ENCODE measurements at places on chromosomes 11 and 22.
A peak's percentile ranks its signal among the peaks of the same experiment; 100 is the strongest.

- no peak for DNase-seq
These were observed 31.2 kb upstream of the SNX19 start for GRCh38 chr11:130947481-130947880.

DNA sequence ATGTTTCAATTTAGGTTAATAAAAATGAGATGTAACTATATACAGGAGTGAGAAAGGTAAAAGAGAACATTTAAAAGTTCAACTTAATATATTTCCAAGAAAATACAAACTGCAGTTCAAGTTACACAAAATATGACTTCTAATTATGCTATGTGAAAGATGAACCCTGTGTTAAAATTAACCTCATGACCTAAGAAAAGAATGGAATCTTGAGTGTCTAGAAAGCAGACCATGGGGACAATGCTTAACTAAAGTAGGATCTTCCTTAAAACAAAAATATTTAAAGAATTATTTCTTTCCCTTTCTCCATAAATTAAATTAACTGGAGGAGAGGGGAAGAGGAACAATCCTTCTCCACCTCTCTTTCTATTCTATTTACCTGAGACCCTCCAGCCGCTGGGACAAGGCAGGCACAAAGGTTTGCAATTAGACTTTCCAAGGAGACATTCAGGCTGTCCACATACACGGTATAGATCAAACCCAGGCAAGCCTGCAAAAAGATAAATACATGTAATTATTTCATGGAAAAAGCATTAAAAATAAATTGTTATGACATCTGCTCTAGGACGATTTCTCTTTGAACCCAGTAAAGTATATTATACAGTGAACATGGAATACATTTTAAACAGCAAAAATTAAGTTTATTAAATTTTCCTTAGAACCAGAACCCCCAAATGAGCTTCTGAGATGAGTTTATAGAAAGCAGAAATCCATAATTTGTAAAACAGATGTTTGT, 264.5 kb downstream of the SBF2 start:
- no peak for DNase-seq

GRCh38 chr22:45552017-45552411, 49.3 kb downstream of the FBLN1 start:
- DNase-seq: no peak

GRCh38 chr22:46996595-46997310, 234.3 kb downstream of the TBC1D22A start:
- DNase-seq: no peak

GRCh38 chr11:60927600-60927999, 3.3 kb downstream of the TMEM132A start:
- no peak for DNase-seq

GRCh38 chr22:40602231-40602630, 34.3 kb downstream of the MRTFA start:
- no peak for DNase-seq

GRCh38 chr22:49011769-49012648, 815.7 kb downstream of the BRD1 start:
- DNase-seq: no peak

DNA sequence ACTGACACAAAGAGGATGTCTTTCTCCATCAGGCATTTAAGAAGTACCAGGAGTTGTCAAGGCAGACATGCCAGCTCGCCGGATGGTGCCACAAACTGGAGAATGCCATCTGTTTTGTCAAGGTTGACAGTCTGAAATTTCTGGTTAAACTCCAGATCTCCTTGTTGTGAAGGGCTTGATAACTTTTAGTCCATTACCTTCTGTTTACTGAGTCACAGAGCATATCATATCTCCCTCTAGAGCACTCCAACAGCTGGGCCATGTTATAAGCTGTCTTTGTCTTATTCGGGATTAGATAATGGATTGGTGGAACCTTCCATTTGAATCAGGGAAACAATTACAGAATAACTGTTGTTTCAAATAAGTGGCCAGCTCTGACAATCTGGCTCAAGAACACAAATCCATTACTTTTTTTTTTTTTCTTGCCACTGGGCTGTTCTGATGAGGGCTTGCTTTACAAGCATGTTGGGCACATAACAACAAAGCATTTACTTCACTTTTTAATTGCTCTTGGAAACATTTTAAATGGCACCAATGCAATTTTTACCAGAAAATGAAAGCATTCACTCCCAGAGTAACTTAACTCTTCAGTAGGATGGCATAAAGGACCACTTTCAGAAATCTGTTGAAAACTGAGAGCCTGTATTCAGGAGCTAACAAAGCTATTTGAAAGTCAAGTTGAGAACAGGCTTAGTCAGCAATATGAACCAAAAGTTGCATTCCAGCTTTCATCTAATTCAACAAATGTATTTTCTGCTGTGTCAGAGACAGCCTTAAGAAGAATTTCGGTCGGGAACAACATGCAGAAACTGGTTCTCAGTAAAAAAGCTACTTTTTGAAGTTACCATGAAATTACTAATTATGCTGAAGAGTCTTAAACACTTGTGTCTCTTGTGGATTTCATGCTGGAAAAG, 227.6 kb upstream of the PITPNB start:
- peak; percentile 34 for DNase-seq

- DNase-seq: peak; percentile 79
These were observed 113.8 kb downstream of the RBFOX2 start for GRCh38 chr22:35914665-35915476.

DNA sequence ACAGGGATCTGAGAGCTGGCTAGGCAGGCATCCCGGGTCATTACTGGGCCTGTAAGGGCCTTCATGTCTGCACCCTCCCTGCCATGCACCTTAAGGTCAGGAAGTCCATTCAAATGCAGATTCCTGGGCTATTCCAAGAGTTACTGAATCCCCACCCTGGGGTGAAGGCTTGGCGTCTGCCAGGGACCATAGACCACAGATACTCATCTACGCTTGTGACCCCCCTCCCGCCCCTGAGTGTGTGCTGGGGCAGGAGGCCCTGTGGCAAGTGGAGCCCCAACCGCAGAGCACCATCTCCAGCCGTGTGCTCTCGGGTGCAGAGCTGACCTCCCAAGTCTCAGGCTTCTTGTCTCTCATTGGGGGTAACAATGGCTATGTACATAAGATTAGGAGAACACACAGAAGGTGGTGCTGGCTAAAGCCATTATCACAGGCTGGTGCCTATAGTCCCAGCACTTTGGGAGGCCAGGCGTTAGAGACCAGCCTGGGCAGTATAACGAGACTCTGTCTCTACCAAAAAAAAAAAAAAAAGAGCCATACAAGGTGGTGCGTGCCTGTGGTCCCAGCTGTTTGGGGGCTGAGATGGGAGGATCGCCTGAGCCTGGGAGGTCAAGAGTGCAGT, 19.1 kb upstream of the KCNQ1OT1 start:
- DNase-seq: no peak

- DNase-seq: no peak
These were observed 16.4 kb upstream of the FCHSD2 start for GRCh38 chr11:73158356-73159051.

GRCh38 chr22:24247011-24247507, 2.2 kb upstream of the GGT5 start:
- no peak for DNase-seq

DNA sequence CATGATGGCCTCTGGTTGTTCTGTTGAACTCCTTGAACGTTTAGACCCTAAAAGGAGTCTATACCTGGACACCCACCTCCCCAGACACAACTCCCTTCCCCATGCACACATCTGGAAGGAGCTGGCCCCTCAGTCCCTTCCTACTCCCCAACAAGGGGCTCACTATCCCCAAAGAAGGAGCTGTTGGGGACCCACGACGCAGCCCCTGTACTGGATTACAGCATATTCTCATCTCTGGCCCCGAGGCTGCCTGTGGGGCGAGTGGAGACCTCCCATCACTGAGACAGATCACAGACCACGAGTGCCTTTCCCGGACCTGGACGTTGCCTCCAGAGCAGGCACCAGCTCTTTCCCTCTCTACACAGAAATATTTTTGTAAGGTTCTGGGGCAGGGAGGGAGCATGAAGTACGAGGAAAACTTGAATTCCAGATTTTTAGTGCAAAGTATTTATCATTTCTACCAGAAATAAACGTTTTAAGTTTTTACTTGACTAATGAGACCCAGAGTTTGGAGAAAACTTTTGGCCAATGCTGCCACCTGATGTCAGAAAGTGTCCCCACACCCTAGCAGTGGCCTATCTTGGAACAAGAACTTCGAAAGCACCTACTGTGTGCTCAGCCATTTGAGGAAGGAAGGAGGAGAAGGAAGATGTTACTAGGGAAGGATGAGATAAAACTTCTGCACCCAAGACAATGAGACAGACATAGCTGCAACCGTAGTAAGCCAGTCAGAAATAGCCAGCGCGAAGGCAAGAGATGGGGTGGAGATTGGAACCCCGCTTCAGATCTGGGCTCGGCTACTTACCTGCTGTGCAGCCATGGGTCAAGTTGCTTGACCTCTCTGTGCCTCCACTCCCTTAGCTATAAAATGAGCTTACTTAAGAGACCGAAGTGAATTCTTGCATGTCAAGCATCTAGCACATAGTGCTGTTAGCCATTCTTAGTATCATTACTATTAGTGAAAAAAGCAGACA, 10.2 kb upstream of the POU2F3 start:
- no peak for DNase-seq

- no peak for DNase-seq
These were observed 6.9 kb upstream of the NFAM1 start for GRCh38 chr22:42439021-42439567.

GRCh38 chr11:37657645-37658044, 1059.6 kb upstream of the RAG2 start:
- no peak for DNase-seq

GRCh38 chr11:120183701-120184141, 27.1 kb upstream of the OAF start:
- DNase-seq: no peak

GRCh38 chr11:17605651-17606122, 58.6 kb downstream of the OTOG start:
- DNase-seq: no peak

DNA sequence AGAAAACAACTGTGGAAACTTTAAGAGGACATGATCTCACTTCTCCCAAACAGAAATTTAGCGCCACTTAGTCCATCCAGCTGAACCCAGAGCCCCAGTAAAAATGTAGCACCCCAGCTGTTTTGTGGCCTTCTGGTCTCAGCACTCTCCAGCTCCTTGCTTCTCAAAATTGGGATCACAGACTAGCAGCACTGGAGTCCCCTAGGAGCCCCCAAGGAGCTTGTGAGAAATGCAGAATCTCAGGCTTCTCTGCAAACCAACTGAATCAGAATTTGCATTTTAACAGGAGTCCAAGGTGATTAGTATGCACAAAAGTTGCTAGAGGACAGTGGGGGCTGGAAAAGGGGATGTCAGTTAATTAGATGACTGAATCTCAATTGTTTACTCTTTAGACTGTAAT, 89.8 kb upstream of the FIBIN start:
- DNase-seq: no peak

- DNase-seq: no peak
These were observed 58.4 kb upstream of the NUP50 start for GRCh38 chr22:45105281-45105702.

DNA sequence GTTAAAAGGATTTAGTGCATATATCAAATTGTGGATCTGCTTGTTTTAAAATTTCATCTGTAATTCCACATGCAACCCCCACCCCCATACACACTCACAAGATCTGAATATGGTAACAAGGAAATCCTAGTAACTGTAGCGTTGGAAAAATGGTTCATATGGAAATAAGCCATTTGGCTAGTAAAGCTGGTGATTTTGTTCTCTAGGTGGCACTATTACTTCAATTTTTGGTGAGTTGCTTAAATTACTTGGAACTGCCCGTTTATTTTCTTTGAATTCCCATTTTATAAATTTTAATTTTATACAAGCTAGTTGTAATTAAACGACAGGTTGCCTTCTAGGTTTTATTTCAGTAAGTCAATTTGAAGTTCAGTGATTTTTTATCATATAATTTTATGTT, 5.3 kb downstream of the BDNF start:
- peak; percentile 41 for DNase-seq

DNA sequence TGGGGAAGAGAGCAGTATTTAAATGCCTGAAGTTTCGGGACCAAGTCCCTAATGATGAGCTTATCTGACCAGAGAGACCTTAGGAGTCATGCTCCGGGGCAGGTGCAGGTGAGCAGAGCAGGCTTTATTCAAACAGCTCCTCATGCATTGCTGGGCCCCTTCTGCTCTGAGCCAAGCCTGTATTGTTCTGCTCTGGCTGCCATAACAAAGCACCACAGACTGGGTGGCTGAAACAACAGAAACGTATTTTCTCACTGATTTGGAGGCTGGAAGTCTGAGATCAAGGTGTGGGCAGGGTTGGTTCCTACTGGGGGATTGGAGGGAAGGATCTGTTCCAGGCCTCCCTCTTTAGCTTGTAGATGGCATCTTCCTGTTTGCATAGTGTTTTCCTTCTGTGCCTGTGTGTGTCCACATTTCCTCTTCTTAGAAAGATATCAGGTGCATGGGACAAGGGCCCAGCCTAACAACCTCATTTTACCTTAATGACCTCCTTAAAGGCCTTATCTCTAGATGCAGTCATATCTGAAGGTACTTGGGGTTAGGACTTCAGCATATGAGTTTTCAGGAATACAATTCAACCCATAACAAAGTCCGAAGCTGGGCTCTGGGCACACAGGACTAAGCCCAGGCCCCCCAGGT, 97.1 kb upstream of the PARVA start:
- DNase-seq: no peak

DNA sequence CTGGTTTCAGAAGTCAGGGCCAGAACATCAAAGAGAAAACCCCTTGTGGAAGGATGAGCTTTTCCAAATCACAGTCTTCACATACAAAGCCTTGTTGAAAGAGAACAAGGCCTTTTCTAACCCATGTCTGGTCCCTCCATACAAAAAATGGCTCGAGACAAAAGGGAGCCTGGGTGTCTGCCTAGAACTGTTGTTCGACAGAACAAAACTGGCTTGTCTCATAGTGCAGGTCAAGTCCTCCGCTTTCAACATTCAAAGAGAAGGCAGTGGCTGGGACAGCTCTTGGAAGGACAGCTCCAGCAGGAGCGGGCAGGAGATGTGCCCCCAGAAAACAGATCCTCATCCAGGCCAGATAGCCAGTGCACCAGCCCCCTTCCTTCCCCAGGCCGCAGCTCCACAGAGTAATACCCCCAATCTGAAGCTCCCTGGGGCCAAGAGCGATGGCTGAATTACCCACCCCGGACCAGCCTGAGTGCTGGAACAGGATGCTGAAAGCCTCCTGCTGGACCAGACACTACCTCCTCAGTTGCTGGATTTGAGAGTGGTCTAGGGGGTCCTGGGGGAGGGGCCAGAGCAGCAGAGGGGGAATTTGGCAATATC, 27.6 kb downstream of the USH1C start:
- no peak for DNase-seq

DNA sequence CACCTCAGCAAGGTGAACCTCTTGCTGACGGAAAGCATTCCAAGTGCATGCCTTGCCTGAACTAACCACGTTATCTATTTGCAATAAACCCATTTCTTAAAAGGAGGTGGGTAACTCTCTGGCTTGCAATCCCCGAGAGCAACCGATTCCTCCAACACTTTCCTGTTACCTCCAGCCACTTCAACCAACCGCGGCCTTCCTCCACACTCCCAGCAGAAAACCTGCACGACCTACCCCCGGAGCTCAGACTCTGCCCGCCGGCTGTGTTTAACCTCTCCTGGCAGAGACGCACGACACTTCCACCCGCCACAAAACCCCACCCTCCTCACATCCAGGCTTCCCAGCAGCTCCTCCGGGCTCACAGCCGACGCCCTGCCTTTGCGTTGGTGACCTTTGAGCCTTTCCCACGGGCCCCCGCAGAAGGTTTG, 708 bp downstream of the SCO2 start:
- DNase-seq: no peak

- DNase-seq: no peak
These were observed 11.5 kb downstream of the RPL27A start for GRCh38 chr11:8694137-8694536.

Measured in cerebellum (tissue), 4 donors.